Thoracic aorta (tissue), 2 donors: ENCODE measurements at places on chromosomes 7 and 10. TPM values are rescaled to one million over a fixed set of nuclear protein-coding genes. Genes with fewer than 3 reads are reported as not detected.

DNA sequence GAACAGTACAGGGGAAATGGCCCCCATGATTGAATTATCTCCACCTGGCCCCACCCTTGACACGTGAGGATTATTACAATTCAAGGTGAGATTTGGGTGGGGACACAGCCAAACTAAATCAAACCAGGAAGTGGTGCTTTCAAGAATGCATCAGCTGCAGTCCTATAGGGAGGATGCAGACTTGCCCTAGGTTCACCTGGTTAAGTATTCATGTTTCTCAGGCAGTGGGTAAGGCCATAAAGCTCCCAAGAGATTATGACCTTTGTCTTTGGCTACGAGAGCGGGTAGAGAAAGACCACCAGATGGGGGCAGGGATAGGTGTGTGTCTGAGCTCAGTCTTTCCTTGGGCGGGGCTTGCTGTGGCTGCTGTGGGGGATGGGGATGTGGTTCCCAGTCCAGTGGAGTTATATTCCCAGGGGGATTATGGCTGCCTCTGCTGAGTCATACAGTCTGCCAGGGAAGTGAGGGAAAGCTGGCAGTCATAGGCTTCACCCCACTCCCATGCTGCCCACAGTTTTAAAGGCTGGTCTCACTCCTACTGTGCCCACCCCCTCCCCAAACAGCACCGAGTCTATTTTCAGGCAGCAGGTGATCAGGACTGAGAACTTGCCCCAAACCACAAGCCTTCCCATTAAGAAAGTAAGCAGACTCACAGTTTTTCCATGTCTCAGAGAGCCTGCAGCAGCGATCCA, 8.4 kb upstream of the R3HCC1L start:
- H3K27me3 ChIP-seq: no peaks in the 10 kb centered on the region
- no peak overlapping the region for H3K27ac ChIP-seq
- no peak for DNase-seq
- no peaks in the 10 kb centered on the region for H3K36me3 ChIP-seq

DNA sequence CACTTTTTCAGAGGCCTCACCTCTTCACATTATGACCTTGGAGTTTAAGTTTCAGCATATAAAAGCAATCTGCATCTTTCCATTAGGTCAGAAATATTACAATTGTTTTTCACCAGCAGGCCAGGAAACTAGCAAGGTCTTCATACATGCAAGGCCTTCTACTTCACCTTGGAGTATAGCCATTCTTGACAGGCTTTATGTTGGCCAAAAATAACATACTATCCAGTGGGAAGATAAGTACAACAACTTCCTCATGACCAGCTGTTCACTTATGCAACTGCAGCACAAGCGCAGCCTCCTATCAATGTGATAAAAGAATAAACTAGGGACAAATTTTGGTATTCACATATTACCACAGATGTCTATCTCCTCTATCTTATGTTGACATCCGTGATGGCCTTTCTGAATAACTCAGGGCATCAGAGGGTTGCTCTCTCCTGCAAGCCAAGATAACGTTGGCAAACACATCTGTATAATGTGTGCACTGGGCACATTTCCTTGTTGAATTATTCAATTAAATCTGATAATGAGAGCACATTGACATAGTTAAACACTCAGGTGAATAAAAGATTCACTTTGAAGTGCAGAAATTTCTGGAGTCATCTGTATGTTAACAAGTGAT, 239.8 kb downstream of the FZD1 start:
- DNase-seq: no peak
- no peak overlapping the region for H3K4me3 ChIP-seq
- no peaks in the 10 kb centered on the region for H3K4me1 ChIP-seq
- H3K27ac ChIP-seq: no peak overlapping the region
- no peaks in the 10 kb centered on the region for H3K27me3 ChIP-seq

GRCh38 chr7:5620459-5620881, 161.0 kb downstream of the RNF216 start:
- H3K4me1 ChIP-seq: no peaks in the 10 kb centered on the region
- no peak overlapping the region for H3K4me3 ChIP-seq
- H3K36me3 ChIP-seq: peaks cover 50% of the 10 kb centered on the region
- DNase-seq: no peak

HBP1 gene
- total RNA-seq: 127 TPM

OR2A5 gene
- not detected for total RNA-seq
